ENCODE measurements at places on chromosomes 1 and 21.

GRCh38 chr1:3731583-3732433 is 20.4 kb upstream of the CCDC27 start:
- no peak for DNase-seq

DNA sequence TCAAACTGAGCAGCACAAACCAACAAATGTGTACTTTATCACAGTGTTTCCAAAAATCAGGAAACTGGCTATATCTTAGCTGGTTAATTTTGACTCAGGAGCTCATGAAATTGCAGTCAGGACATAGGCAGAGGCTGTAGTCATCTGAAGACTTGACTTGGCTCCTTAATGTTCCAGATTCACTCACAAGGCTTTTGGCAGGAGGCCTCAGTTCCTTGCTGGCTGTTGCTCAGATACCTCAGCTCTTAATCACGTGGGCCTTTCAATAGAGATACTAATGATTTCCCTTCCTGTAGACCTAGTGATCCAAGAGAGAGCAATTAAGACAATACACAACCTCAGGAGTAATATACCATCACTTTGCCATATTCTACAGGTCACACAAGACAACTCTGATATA is 537.7 kb downstream of the BRINP3 start:
- DNase-seq: no peak

DNA sequence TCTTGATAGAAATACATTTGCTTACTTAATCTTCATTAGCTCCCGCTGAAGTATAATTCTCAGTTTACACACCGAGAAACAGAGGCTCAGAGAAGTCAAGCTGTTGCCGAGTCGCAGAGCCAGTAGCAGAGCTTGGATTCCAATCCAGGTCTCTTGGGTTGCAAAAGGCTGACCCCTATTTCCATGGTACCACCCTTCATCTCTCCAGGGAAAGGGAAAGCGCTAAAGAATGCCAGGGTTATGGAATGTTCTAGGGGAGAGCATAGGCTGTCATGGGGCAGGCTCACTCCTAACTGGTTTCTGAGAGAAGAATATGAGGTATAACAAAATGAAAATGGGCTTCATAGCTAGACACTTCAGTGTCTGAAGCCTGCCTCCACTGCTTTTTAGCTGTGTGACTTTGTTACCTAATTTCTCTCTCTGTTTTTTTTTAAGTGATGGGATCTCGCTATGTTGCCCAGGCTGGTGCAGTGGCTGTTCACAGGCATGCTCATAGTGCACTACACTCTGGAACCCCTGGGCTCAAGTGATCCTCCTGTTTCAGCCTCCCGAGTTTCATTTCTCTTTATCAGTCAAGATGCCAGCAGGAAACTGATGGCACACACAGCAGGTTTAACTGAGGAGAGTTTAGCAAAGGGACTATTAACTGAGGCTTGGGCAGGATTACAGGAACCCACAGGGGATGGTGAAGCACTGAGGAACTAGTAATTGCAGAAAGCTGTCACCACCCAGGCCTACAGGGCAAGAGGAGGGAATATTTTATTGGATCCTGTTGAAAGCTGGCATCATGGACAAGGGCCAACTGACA is 25.5 kb upstream of the ATF3 start:
- no peak for DNase-seq

DNA sequence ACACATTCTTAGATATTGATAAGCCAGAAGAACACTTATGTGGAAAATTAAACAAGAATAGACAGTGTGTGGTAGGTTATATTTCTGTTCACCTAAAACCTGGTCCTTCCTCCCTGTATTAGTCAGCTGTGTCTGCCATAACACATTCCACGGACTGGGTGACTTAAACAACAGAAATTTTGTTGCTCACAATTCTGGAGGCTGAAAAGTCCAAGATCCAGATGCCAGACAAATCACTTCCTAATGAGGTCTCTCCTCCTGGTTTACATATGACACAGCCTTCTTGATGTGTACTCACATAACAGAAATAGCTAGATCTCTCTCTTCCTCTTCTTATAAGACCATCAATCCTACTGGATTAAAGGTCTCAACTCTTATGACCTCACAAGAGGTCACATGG is 25.7 kb downstream of the JMJD4 start:
- no peak for DNase-seq

GRCh38 chr1:36944883-36945282 is 89.4 kb downstream of the GRIK3 start:
- no peak for DNase-seq

- no peak for DNase-seq
Measured at GRCh38 chr1:244414543-244414942, 37.2 kb downstream of the ADSS2 start.

- DNase-seq: no peak
Measured at GRCh38 chr1:91683598-91683951, 182.9 kb downstream of the CDC7 start.

DNA sequence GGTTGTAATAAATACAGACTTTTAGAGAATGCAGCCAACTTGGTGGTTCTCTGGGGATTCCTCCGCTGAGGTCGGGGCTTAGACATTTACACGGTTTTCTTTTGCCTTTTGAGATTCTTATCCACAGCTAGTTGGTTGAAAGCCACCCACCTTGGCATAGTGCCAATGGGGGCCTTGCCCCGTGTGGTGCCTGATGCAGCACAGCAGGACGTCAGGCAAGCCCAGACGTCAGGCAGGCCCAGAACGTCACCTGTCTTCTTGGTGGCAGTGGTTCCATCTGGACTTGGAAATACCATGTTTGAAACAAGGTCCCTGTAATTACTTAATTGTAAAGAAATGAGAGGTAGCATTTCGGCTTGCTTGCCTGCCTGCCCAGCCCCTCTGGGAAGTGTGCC is 78.5 kb downstream of the GALNT2 start:
- no peak for DNase-seq

GRCh38 chr1:117652421-117652820 is 46.6 kb downstream of the TENT5C start:
- DNase-seq: no peak

DNA sequence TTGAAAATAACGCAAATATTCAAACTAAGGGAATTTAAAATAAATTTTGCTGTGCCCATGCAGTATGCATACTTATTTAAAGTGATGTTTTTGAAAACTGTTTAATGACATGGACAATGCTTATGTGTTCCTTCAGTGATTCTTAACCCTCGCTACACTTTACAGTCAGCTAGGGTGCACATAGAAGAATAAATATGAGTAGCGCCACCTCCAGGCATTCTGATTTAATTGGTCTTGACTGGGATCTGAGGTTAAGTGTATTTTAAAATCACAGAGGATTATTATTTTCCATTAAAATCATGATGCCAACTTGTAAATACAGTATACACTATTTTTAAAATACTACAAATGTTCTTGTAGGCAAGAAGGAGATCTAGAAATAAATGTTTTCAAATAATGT is 373.5 kb upstream of the ADGRL4 start:
- no peak for DNase-seq

- DNase-seq: no peak
Measured at GRCh38 chr1:203140743-203141520, 13.4 kb downstream of the ADORA1 start.

DNA sequence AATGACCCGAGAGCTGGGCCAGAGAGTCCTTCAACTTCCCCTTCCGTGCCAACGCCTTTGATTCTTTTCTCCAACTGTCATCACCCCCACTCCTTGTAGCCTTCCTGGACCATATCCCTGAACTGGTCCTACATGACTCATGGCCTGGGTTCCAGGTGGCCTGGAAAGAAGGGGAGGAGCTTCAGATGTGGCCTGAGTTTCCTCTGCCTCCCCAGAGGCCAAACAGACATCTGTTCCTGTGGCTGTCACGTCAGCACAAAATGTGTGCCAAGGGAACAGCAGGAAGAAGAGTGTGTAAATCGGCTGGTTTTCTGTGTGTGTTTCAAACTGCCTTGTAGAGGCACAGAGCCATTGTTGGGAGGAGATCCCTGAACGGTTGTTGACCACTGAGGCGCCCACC is 24.9 kb upstream of the KIRREL1 start:
- DNase-seq: no peak

DNA sequence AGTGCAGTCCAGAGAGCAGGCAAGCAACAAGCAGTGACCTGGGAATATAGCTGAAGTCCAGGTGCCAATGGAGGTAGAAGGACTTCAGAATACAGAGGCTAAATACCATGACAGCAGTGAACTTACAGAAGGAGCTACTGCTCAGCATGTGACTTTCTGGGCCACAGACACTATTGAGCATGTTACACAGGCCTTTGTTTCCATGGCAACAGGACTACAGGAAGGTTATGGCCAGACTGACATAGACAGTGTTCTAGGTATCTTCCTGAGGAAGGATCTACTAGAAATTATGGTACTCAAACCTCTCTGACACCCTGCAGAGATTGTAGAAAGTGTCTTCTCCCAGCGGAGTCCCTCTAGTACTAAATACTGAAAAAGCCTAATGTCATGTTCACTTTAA is 11.0 kb downstream of the OR2M5 start:
- no peak for DNase-seq

DNA sequence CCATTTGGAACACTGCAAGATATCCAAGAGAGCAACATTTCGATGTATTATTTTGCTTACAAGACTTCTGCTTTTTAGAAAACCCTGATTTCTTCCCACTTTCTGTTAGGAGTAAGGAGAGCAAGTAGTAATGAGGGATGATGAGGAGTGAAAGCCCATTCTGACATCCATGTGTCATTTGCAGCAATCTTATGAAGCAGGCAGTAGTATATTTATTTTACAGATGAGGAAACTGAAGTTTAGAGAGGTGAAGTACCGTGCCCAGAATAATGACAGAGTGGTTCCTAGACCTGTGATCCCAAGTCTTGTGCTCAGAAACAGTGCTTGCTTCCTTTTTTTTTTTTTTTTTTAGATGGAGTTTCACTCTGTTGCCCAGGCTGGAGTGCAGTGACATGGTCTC is 7.1 kb upstream of the ZSCAN20 start:
- no peak for DNase-seq

- DNase-seq: no peak
Measured at GRCh38 chr1:93804412-93804811, 74.6 kb downstream of the DNTTIP2 start.

DNA sequence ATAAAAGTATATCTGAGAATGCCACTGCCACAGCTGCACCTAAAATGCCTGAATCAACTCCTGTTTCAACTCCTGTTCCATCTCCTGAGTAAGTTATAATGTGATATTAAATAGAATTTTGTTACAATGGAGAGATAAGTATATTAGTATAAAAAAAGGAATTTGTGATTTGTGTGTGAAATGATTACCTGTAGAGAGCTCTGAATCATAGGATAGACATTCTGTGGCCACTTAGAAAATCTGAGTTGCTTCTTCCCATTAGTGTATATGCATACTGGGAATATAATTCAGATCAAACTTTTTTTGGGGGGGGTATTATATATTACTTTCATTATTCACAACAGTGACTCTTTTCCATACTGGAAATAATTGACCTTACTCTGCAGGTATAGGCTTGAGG is 52.9 kb downstream of the SUCO start:
- DNase-seq: no peak

DNA sequence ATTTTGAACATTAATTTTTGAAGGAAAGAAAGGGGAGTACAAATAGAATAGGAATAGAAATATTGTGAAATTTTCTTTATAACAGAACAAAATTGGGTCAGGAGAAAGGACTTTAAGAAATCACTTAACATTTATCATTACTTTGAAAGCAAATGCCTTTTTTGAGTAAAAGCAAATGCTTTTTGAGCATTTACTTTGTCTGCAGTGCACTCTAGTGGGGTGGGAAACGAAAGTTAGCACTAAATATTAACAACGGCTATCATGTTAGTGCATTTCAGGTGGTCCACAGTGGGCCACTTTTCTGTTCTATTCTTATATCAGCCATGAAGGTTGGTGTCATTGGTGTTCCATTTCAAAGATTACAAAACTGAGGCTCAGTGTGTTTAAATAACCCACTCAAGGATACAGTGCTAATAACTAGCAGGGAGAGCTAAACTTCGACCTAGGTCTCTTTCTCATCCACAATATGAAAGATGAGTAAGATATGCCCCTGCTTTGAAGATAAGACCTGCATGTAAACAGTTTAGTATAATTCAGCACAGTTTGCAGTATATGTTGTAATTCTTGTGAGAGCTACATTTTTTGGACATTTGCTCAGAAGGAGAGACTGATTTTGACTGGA is 13.4 kb downstream of the LRRC8D start:
- DNase-seq: no peak
